ENCODE measurements at places on chromosomes 1 and 21.

DNA sequence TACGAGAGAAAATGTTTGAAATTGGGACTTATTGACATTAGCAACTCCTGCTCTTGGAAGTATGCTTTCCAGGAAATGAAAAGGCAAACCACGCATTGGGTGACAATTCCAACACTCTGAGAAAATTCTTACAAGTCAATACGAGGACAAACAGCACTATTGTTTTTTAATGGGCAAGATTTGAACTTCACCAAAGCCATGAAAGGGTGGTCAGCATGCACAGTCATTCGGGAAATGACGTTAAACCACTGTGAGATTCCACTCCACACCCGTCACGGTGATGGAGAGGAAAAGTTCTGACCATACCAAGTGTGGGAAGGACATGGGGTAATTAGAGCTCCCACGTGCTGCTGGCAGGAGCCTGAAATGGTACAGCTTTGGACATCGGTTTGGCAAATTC is 12.2 kb upstream of the PRXL2B start:
- no peak for DNase-seq

- no peak for DNase-seq
Observed at GRCh38 chr1:2815551-2815950, 14.1 kb upstream of the TTC34 start.

- no peak for DNase-seq
Observed at GRCh38 chr1:154859786-154860155, 10.3 kb downstream of the KCNN3 start.

DNA sequence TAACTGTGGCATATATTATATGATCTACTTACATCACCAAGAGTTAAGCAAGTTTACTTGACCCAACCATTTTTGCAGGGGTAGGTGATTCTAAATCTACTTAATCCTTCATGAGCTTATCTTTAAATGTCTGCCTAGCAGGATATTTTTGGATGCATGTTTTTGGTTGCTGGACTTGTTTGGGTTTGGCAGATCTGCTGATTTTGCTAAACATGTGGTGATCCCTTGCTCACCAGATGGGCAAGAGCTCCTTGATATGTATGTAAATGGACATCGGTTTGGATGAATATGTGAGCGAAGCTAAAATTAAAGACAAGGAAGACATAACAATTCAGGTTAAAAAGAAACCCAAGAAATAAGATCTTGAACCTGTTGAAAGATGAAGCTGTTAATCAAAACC is 36.7 kb downstream of the FMN2 start:
- DNase-seq = no peak

- DNase-seq = no peak
Observed at GRCh38 chr1:112532064-112532463, 23.3 kb downstream of the WNT2B start.

DNA sequence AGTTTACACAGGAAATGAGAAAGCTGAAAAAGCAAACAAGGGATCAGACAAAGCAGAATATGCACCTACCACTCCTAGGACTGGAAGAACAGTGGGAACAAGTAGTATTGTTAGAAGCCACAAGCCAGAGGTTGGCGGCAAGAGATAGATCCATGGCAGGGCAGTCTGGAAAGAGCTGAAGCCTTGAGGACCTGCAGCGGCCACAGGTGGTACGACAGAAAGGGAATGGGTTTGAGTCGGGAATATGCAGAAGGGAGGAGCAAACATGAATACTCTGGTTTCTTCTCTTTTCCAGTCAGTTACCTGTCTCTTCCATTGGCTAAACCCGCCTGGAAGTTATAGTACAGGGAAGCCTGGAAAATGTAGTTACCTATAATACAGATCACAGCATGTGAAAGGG is 3.9 kb upstream of the PCNX2 start:
- no peak for DNase-seq

DNA sequence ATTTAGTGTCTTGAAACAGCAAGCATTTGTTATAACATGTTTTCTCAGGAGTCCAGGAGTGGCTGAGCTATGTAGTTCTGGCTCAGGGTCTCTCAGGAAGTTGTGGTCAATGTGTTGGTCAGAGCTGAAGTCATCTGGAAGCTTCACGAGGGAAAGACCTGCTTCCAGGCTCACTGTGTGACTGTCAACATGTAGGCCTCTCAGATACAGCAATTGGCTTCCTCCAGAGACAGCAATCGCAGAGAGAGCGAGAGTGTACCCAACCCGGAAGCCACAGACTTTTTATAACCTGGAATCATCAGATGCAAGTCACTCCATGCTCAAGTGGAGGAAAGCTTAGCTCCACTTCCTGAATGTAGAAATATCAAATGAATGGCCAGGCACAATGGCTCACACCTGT is 40.9 kb downstream of the TNFRSF9 start:
- no peak for DNase-seq

DNA sequence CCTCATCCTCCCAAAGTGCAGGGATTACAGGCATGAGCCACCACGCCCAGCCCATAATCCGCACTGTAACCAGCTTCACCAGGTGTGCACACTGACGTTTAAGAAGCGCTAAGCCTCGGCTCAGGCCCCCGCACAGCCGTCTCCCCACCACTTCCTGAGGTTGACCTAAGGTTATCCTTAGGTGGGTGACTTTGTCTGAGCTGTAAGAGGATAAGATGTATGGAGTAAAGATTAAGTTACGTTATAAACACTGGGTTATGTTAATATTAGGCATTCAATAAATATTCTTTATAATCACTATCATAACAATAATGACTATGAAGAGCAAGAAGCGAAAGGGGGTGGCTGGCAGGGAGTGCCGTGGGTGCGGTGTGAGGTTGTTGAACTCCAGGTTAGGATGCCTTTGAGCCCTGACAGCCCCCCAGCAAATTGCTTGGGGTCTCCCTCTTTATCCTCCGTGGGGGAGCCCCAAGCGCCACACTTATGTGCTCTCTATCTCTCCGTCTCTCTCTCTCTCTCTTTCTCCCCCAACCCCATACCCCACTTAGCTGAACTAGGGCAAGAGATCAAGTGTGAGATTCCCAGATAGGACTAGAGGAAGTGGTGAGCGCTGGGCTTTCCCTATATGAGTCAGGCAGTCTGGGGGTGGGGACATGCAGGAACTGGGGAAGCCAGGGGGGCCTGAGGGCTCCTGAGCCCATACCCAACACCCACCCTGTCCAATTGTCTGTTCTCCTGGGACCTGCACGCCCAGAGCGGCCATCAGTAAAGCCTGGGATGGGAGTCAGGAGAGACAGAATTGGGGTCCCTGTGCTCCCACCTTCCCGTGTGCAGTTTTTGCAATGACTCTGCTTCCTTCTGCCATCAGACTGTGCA is 7.6 kb downstream of the EFHD2 start:
- DNase-seq = no peak

DNA sequence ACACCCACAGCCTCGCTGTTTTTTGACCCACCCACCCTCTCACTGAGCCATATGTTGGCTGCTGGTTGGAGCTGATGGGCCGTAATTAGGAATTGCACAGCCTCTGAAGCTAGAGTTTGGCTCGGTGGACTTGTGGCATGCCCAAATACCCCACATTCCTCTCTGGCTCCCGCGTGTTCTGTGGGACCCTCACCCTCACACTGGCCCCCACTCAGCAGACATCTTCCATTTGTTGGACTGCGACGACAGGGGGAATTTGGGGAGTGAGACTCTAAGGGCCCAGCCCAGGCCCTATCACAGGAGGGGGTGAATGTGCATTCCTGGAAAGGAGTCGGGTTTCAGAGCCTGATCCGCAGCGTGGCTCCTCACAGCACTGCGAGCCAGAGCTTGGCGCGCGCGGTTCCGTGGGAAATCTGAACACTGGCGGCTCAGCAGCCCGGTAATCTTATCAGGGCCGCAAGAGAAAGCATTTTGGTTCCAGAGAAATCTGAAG is 5.2 kb downstream of the RCSD1 start:
- no peak for DNase-seq

DNA sequence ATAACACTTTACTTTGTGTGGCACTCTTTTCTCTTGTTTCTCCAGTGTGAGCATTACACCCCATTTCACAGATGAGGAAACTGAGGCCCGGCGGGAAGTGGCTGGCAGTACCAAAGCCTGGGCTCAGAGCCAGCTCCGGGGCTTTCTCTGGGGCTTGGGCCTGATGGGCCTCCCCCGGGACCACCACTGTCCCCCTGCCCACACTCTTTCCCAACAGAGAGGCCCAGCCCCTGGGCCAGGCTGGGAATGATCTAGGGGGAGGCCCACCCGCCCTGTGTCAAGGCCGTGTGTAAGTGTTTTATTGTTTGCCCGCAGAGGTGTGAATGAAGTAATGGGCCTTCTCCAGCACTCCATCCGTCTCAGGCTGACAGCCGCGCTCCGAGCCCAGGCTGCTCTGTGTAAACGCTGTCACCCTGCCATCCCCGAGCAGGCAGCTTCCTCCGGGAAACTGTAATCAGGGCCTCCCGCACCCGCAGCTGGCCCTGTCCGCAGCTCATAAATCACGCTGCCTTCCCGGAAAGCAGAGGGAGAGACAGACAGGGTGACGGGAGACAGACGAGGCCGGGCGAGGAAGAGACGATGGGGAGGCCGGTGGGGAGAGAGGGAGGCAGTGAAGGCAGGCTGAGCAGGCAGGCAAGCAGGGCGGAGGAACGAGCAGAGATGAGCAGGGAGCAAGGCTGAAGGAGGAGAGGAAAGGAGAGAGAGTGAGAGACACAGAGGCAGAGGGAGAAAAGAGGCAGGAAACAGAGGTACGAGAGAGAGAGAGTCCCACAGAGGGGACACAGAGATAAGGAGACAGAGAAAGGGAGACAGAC is 109.7 kb upstream of the ZBTB40 start:
- DNase-seq = peak; percentile 87

DNA sequence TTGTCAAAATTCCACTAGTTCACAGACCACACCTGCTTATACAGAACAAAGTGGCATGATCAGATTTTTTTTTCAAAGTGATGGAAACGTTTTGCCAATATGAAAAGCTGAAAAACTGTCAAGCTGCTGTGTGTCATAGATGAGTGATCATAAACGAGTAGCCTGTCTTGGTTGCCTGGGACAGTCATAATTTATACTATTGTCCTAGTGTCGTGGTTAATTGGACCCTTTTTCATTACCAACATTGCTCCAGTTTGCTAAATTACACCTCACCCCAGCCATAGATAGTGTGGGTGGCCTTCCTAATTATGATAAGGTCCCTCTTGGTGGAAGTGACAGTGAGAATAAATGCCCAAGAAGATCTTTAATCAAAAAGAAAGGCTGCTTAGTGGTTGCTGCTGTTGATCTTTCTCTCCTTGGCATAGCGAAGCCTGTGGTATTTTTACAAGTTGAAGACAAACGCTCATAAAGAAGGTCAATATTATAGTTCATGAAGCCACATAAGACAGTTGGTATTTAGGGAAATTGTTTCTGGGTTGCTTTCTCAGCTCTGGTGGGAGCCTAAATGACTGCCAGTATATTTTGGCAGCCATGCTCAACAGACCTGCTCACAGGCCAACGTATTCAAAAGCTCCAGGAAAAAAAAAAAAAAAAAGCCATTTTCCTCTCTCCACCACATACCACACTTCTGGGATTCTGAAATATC is 478.1 kb downstream of the PLA2G4A start:
- DNase-seq = peak; percentile 36

DNA sequence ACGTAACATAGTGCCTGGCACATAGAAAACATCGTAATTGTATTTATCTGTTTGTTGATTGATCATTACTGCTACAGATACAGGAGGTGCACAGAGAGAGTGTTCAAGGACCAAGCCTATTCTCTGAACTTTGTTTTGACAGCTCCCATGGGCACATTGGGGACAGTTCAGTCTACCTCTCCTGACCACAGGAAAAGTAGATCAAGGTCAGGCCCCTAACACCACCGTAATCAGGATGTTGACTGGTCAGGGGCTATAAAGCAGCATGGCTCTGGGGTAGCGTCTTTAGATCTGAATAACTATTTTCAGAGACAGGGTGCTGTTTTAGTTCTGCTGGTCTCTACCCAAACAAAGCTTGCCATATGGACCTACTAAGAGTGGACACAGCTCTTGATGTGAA is 223.1 kb upstream of the IRF2BP2 start:
- no peak for DNase-seq
